Activated CD4-positive, alpha-beta T cell treated with anti-CD3 and anti-CD28 coated beads for 48 hours (primary cell): ENCODE measurements at places on chromosomes 1 and 21.

DNA sequence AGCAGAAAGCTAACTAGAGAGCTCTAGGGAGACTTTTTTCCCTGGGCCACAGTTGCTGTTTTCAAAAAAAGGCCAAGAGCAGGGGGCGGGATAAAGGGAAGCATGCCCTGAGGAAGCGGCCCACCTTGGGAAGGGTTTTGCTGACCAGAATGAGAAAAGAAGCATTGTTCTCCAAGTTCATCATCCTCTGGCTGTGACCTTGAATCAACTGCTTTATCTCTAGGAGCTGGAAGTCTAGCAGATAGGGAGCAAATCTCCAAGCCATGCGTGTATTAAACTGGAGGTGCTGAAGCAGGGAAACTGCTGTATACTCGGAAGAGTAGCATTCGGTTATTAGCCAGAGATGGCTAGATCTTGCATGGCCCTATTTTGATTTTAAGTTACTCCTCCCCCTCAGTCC is 64.8 kb downstream of the ATP2B4 start:
- no peak for DNase-seq

- DNase-seq, result no peak
These were observed 1.2 kb downstream of the LRP8 start for GRCh38 chr1:53326598-53327181.

- no peak for DNase-seq
These were observed 21.2 kb downstream of the B3GALNT2 start for GRCh38 chr1:235483090-235483489.

GRCh38 chr1:12438349-12438924 is 179.6 kb downstream of the DHRS3 start:
- DNase-seq, result peak; percentile 60

DNA sequence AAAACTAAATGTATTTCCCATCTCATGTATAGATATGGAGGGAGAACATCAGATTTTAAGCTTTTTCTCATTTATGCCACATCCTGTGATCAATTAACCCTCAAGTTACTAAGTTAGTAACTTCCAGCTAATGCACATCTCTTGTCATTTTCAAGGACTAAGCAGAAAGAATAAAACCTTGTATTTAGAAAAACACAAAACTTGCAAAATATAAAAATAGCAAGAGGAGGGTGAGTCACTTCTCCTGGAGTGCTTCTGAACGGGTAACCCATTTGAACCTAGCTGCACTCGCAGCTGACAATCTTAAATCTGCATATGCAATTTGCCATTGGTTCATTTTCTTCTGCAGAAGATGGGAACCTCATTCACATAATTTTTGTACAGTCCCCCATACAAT is 500.5 kb downstream of the SETD4 start:
- no peak for DNase-seq

DNA sequence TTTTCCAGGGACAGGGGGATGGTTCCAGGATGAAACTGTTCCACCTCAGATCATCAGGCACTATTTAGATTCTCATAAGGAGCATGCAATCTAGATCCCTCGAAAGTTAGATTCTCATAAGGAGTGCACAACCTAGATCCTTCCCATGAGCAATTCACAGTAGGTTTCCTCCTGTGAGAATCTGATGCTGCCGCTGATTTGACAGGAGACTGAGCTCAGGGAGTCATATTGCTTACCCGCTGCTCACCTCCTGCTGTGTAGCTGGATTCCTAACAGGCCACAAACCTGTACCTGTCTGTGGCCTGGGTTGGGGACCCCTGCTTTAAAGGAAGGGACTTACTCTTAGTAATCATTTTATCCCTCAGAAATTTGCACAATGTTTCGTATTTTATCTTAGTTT is 9.3 kb downstream of the CTH start:
- DNase-seq, result no peak

- no peak for DNase-seq
These were observed 64.5 kb upstream of the GOLT1A start for GRCh38 chr1:204278251-204278650.

GRCh38 chr1:118184739-118185083 is 317 bp downstream of the SPAG17 start:
- DNase-seq, result no peak

GRCh38 chr21:14875704-14876523 is 188.9 kb downstream of the NRIP1 start:
- DNase-seq, result no peak

- no peak for DNase-seq
These were observed 3.5 kb downstream of the HPCA start for GRCh38 chr1:32889731-32890278.

DNA sequence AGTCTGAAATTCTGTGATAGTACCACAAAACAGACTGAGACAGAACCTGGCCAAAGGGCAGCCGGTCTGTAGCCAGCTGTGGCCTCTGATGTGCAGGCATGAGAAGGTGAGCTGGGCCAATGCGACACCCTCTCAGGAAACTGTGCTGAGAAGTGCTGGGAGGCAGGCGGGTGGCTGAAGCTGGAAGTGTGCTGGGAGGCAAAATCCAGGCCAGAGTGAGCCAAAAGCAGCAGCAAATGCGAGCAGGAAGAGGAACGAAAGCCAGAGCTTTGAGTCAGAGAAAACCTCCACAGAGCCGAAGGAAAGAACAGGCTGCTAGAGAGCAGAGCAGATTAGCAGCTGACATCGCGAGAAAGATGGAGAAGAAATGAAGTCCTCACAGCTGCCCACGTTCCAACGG is 10.2 kb upstream of the ATP13A2 start:
- DNase-seq, result no peak

DNA sequence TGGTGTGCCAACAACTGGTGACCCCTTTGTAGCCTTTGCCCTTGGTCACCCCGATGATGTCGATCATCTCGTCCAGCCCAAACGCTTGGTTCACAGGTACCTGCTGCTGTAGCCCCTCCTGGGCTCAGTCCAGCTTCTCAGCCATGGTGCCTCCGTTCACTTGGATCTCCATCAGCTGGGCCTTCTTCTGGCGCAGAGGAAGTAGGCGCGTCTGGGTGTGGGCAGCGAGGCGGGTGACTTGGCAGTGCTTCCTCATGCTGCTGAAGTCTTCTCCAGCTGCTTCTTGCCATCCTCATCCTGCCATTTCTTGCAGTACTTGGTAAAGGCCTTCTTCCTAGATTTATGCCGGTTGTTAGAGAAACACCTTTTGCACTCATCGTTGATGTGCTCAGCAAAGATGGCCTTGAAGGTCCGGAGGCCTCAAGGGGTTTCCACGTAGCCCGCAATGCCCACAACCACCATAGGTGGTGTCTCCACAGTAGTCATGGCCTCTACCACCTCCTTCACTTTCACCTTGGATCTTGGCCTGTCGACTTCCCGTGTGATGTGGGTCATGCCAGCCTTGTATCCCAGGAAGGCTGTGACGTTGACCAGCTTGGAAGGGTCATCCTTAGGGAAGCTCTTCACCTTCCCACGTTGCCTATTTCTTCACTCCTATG is 13.0 kb downstream of the DOP1B start:
- DNase-seq, result peak; percentile 19

DNA sequence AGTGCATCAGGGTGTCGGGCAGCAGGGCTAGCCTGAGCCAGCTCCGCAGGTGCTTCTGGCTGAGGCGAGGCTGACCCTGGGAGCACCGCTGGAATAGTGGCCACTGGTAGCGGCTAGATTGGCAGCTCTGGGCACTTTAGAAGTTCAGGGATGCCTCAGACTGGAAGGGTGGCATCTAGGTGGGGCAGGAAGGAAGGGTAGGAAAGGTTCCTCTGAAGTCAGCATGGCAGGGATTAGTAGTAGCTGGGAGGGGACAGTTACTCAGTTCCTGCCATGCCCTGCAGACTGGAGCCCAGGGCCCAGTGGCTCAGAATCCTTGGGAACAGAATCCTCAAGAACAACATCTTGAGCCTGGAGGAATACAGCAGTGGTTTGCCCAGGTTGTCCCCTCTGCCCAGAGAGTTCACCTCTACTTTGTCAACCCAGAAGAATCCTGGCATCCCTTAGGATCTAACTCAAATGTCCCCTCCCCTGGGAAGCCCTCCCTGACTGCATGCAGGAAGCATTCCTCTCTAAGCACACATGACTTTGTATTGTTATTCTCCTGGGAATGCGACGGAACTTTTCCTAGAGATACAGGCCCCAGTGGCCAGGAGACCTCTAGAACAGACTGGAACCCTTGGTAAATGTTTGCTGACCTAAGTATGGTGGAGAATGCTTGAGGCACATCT is 39.5 kb upstream of the BCAR3 start:
- DNase-seq, result no peak

- DNase-seq, result peak; percentile 89
These were observed 41.4 kb upstream of the LRRC8B start for GRCh38 chr1:89483010-89483756.

DNA sequence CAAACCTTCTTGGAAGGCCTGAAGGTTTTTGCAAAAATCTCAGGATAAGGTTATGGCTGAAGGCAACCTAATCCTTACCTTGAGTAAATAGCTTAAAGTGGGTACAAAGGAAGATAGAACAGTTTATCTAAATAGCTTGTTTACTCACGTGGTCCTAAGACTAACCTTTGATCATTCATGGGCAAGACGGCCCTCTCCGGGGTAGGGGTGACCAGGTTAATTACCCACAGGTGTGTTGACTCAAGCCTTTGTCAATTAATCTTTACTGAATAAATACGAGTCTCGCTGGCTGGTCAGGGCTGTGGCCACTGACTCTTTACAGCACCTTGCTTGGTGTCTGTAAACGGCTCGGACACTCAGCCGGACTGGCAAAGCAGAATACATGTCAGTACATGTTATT is 10.8 kb downstream of the AADACL4 start:
- DNase-seq, result no peak

DNA sequence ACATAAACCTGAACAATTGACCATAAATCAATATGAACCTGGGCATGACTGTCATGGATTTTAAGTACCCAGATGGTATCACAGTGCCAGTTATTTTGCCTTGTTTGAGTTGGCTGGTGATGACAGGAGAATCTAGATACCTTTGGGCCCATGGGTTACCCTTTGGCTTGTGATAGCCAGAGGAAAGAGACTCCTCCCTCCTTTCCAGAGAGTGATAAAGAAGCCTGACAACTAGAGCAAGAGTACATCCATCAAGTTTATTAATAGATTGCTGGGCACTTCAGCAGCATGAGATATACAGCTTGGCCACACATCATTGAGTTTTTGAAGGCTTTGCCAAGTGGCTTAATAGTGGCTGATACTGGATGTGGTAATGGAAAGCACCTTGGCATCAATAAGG is 6.6 kb upstream of the FMO3 start:
- no peak for DNase-seq

DNA sequence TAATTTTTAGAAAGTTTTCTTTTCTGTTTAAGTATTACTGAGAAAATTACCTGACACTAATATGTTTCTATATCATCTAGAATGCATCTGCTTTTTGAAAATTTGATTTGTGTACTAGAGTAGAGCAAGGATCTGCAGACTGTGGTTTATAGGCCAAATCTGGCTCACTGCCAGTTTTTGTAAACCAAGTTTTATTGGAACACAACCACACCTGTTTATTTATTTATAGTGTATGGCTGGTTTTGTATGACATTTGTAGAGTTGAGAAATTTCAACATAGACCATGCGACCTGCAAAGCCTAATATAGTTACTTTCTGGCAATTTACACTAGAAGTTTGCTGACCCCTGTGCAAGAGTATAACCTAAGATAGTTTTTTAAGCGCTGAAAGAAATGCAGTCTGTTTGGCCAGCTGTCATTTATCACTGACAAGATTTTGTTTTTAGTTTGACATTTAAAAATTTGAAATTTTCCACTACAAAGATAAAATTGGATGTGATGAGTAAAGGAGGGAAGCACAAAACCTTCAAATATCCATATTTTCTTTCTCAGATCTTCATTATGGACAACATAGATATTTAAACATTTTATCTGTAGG is 36.1 kb upstream of the CACYBP start:
- no peak for DNase-seq

- no peak for DNase-seq
These were observed 58.5 kb upstream of the LAX1 start for GRCh38 chr1:203706444-203706843.

- DNase-seq, result peak; percentile 91
These were observed at the start of gene GSTM2 for GRCh38 chr1:109667452-109668122. GSTM2 (plus strand) TSS chr1:109668057; CDS start chr1:109668116, 59 bp downstream.

DNA sequence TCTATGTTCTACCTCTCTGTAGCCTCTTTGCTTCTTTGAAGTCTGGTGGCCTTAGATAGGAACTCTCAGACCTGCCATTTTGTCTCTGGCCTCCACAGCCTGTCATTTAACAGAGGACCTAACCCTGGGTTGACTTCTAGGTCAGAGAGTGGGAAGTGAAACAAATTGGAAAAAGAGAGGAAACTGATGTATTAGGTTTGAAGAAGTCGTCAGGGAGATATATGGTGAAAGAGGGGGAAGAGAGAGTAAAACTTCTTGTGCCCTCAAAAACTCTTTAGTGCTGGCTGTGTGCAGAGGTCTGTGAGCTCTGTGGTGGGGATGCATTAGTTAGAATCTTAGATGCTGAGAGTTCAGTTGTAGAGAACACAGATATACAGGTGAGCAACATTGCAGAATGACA is 30.2 kb upstream of the CD1D start:
- DNase-seq, result no peak

DNA sequence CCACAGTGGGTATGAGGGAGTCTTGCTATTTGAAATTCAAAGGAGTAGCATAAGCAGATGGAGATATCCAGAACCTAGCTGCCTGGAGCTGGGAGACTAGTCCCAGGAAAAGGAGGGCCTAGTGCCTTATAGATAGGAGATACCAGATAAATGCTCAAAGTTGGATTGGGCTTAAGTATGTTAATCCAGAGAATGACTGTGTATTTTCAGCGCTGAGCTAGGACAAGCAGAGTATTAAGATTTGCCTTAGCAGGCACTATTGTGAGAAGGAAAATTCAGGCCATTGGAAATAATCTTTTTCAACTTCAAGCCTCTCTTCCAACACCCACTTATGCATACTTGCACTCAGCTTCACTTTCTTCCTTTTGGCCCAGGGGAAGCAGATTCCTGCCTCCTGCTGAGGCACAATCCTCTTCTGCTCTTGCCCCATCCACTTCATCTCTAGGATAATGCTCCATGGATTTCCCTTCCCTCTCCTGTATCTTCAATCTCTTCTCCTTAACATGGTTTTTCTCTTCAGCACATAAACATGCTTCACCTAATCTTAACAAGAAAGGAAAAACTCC is 21.1 kb downstream of the PIK3C2B start:
- no peak for DNase-seq

DNA sequence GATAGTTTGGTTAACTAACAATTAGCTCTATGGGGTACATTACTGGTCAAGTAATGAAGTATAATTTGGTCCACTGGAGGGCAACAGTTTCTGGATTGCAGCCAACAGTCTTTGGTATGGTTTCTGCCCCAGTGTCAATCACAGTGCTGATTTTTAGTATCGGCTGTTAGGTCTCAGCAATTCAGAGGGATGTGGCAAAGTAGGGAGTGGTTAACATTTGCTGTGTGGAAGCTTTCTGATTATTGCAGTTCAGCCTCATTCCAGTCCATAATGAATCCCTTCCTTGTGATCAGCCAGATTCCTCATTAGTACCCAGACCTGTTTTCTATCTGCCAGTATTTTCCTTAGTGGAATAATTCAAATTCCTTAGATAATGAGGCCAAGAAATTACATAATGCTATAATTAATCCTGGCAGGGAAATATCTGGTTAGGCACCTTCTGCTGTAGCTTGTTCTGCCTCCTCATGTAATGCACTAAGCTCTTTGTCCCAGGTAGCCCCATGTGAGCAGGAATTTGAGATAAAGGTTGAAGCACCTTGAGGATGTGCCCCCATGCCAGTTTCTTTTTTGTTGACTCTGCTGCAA is 14.0 kb downstream of the F3 start:
- no peak for DNase-seq
